ENCODE measurements at places on chromosomes 5 and 9.

DNA sequence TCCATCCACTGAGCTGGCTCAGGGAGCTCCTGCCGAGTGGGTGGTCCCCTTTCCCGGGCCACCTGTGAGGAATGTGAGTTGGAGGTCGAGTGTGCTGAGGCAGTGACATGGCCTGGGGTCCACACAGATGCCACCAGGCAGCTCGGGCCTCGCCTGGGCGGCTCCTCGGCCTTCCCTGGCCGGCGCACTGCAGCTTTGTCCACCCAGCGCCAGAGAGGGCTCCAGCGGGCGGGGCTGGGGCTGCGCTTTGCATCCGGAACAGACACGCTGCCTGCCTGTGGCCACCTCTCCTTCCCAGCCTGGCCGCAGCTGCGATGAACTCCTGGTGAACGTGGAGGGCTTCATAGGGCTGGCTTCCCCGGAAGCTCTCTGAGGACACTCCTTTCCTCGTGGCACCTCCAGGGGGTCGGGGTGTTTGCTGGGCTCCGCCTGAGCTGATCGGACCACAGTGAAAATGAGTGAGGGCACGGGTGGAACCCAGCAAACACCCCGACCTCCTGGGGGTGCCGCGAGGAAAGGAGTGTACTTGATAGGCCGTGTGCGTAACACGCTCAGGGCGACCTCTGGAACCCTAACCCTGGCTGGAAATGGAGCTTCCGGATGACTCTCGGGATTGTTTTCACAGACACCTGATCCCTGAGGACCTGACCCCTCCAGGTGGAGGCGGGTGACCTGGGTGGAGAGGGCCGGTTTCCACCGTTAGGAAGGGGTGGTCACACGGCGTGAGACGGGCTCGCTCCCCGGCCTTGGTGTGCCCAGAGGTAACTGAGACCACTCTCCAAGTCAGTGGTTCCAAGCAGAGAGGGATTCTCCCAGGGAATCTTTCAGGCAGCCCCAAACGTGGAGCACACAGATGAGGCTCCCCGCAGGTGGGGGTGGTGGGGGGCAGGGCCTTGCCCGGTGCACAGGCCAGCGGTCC is 31.8 kb upstream of the RXRA start:
- no peak for DNase-seq

GRCh38 chr5:174997688-174998087 is 273.3 kb downstream of the MSX2 start:
- DNase-seq: no peak

GRCh38 chr9:135410421-135410820 is 69.2 kb upstream of the PPP1R26 start:
- no peak for DNase-seq

- no peak for DNase-seq
These were observed 50.5 kb downstream of the SH3PXD2B start for GRCh38 chr5:172403817-172404216.
